Stimulated activated CD4-positive, alpha-beta T cell treated with anti-CD3 and anti-CD28 coated beads, Interleukin-4, amount 100 ng/mL, for 24 hours (primary cell): ENCODE measurements at places on chromosomes 16 and 17.

GRCh38 chr17:79573196-79573896, 37.5 kb downstream of the RBFOX3 start:
- no peak for DNase-seq

GRCh38 chr16:20675488-20676267, 21.8 kb downstream of the ACSM1 start:
- DNase-seq = peak; percentile 25

DNA sequence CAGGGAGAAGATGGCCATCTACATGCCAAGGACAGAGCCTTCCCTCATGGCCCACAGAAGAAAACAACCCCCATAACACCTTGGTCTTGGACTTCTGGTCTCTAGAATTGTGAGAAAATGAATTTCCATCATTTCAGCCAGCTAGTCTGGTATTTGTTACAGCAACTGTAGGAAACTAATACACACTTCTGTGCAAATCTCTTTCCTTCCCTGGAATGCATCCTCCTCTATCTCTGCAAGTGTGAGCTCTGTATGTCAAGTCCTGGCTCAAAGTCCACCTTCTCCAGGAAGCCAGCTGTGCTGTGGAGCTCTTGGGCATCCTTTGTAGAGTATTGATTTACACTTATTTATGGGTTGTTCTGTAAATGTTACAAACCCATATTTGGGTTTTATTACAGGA, 89.7 kb downstream of the SDK2 start:
- DNase-seq = no peak

GRCh38 chr16:54477714-54478113, 191.1 kb upstream of the IRX3 start:
- no peak for DNase-seq

DNA sequence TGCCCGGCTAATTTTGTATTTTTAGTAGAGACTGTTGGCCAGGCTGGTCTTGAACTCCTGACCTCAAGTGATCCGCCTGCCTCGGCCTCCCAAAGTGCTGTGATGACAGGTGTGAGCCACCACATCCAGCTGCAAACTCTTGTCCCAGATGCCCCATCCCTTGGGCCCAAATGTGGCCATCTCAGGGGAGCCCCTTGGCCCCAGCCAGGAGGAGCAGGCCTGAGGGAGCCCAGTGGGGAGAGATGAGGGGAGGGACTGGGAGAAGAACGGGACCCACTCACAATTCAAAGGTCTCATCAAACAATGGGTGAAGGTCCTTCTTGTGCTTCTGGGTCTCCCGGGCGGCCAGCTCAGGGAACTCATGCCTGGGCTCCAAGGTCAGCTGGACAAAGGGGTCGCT, 14.5 kb downstream of the UNC13D start:
- no peak for DNase-seq

- no peak for DNase-seq
Observed at GRCh38 chr16:46555951-46556350, 65.2 kb downstream of the SHCBP1 start.

GRCh38 chr16:22898874-22899348, 84.9 kb downstream of the HS3ST2 start:
- DNase-seq = peak; percentile 55

DNA sequence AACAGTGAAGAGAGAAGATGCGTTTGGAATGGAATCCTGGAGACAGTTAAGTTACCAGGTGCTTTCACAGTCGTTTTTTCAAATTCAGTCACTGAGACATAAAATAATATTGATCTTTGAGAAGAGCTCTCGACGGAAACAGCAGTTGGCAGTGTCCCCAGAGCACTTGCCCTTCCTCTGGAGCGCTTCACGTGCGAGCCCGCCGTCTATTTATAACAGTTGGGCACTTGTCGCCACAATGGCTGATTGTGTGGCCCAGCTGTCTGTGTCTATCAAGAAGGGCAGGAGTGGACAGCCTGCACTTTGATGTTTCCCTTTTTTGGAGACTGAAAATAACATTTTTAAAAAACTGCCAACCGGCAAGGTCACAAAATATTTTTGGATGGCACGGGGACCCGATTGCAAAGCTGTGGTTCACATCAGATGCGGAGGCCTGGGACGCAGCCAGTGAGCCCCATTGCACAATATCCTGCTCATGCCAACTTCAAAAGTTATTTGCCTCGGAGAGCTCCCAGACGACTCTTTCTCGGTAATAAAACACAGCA, 62.9 kb downstream of the ADCY9 start:
- no peak for DNase-seq

DNA sequence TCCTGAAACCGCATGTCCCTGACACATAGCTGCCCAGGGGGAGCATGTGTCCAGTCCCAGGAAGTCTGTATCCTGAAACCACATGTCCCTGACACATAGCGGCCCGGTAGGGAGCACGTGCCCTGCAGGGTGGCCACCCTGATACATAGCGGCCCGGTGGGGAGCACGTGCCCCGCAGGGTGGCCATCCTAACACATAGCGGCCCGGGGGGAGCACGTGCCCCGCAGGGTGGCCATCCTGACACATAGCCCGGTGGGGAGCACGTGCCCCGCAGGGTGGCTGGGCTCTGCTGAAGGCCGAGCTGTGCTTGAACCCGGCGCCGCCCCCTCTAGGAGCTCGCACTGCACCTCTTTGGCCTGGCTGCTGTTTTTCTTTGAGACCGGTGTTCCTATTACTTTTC, 18.7 kb upstream of the RPL13 start:
- DNase-seq = no peak

DNA sequence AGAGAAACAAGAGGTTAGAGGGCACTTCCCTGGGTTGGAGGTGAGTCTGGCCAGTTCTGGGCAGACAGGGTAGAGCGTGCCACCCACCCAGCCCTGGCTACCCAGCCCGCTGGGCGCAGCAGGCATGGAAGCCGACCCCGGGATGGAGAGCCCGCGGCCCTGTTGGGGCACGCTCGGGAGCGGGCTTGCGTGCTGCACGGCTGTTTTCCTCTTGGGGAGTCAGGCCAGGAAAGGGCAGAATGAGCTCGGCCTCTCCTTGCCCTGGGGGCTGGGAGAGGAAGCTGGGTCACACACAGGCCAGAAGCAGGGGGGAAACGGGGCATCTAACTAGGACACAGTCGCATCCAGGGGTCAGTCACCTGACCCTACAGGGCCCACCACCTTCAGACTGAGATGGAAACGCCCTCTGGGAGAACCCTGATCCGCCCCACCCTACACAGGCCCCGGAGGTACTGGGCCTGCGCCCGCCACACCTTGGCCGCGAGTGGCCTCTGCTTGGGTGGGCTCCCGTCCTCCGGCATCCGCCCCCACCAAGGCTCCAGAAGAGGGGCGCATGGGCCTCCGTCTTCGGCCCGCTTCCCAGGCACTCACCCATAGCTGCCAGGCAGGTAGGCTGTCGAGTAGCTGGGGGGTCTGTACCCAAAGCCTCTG, 1.2 kb downstream of the SOX15 start:
- no peak for DNase-seq

DNA sequence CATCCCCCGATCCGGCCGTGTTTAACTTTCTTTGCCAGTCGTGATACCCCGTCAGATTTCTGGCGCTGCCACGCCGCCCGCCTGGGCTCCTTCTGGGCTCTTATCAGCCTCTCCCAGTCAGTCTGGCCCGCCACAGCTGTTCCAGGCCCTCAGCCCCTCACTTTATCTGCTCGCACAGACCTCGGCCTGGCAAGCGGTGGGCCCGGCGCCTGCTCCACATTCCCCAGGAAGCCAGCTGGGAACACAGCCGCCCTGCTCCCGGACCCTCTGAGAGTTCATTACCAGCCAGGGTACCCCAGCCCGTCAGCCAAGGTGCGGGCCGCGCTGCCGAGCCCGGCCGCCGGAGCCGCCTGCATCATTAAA, 157.5 kb downstream of the ZNF423 start:
- DNase-seq = no peak

DNA sequence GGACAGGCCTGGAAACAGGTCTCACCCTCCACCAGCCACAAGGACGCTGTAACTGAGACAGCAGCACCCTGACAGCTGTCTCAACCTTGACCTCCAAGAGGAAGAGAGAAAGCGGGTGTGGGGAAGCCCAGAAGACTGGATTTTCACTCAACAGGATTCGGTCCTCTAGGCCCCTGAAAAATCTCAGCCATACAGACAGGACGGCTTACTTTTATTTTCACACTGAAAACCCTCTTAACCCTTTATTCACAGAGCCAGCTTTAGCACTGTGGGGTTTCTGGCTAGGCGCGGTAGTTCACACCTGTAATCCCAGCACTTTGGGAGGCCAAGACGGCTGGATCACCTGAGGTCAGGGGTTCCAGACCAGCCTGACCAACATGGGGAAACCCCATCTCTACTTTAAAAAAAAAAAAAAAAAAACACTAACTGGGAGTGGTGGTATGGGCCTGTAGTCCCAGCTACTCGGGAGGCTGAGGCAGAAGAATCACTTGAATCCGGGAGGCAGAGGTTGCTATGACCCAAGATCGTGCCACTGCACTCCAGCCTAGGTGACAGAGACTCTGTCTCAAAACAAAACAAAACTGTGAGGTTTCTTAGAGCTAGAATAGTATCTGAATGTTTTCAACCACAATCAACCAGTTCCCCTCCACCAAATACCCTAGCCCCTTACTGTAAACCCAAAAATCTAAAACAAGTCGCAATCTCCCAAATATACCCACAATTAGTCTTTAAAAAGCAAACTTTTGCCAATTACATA, 5.3 kb downstream of the ANKRD11 start:
- no peak for DNase-seq

- DNase-seq = no peak
Observed at GRCh38 chr17:4206962-4207361, 56.8 kb downstream of the ANKFY1 start.

DNA sequence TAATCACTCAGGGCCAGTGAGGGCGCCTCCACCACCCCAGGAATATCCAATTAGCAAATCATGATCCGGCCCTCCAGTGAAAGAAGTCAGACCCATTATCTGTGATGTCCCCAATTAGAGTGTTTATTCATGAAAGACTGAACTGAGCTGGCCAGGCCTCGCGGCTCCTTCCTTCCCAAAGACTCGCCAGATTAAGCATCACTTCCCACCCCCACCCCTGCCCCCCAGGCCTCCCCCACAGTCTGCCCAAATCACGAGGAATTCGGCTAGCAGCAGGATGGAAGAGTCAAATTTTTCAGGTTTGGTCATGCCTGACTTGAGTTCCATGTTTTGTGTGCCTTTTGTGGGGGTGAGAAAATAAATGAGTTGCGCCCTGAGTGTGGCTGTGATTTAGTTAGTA, 298.4 kb upstream of the SALL1 start:
- no peak for DNase-seq

DNA sequence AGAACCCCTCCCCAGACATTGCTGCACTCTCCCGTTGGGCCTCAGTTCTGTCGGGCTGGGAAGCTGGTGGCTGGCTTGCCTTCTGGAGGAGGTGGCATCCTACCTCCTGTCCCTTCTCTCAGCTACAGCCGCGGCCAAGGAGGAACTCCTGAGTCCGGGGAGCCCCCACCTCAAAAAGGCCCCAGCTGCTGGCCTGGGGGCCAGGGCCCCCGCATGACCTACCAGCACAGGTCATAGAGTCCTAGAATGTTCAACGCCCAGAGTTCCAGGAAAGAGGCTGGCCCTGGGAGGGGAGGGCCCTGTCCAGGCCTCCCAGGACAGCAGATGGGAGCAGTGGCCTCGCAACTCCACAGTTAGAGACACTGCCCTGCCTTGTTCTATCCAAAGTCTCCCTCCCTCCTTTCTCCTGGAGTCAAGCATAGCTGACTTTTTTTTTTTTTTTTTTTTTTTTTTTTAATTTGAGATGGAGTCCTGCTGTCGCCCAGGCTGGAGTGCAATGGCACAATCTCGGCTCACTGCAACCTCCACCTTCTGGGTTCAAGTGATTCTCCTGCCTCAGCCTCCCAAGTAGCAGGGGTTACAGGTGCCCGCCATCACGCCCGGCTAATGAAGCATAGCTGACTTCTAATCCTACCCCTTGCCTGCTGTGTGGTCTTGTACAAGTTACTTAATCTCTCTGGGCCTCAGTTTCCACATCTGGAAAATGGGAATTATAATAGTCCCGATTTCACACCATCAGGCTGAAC, 7.1 kb downstream of the CARHSP1 start:
- DNase-seq = no peak

DNA sequence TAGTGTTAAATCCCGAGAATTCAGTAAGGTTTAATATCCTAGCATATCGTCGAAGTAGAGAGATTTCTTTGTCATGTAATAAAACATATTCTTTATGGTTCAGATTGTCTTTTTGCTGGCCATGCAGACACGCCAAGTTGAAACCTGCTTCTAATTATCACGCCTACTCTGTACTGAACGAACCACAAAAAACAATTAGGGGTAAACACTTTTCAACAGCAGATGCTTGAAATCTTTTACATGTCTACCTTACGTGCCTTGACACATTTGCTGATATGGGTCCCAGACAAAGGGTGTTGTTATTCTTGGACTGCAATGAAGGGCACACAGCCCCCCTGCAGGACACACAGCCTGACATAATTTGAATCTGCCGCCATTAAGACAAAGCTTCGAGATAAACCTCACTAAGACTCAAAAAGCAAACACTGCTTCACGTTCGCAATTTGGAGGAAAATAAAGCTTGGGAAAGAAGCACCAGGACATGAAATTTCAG, 13.3 kb downstream of the WIPI1 start:
- DNase-seq = no peak

GRCh38 chr17:67449845-67450755, 73.0 kb downstream of the PITPNC1 start:
- no peak for DNase-seq

DNA sequence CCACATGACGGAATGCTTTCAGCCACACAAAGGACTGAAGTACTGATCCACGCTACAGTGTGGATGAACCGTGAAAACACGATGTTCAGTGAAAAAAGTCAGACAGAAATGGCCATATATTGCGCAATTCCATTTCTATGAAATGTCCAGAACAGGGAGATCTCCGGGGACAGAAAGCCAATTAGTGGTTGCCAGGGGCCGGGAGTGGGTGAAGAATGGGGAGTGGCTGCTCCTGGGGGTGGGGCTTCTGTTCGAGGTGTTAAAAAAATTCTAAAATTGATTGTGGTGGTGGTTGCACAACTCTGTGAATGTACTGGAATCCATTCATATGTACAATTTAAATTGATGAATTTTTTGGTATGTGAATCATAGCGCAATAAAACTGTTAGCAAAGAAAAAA, 154.8 kb upstream of the HSBP1 start:
- DNase-seq = no peak

- DNase-seq = no peak
Observed at GRCh38 chr16:18945233-18945632, 19.0 kb upstream of the SMG1 start.

- DNase-seq = no peak
Observed at GRCh38 chr17:48139944-48140343, 32.4 kb downstream of the SNX11 start.

- DNase-seq = no peak
Observed at GRCh38 chr17:79152110-79152509, 77.5 kb downstream of the ENGASE start.

DNA sequence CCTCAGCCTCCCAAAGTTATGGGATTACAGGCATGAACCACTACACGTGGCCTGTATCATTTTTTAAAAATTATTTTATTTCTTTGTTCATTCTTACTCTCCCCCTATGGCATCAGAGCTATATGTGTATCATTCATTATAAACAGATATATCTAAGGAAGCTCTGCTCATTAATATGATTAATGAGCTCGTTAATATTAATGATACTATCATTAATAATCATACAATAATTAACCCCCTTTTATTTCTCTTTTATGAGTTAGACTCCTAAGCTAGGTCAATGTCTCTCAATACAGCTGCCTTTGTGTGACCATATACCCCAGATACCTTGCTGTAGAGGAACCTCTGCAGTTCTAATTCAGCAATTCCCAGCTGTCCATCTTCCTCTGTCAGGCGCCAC, 4.5 kb upstream of the RSKR start:
- DNase-seq = no peak

- DNase-seq = no peak
Observed at GRCh38 chr16:87652386-87652785, 50.1 kb downstream of the JPH3 start.
